ENCODE measurements at places on chromosomes 2 and 18.
A peak's percentile ranks its signal among the peaks of the same experiment; 100 is the strongest.

DNA sequence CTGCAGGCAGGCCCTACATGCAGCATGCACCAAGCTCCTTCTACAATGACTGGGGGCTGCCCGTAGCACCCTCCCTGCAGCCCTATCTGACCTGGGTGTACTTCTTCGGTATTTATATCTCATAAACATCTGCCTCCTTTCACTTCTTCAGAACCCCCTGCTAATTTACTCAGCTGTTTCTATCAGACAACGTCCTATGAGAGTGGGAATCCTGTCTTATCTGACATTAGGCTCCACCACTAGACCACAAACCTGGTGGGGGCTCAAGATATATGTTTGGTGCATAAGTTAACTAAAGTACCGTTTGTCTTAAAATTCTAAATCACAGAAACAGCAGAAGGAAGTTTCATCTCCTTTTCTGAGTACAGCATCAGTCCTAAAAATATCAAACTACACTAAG lies 10.6 kb downstream of the HSBP1L1 start:
- DNase-seq, result no peak

DNA sequence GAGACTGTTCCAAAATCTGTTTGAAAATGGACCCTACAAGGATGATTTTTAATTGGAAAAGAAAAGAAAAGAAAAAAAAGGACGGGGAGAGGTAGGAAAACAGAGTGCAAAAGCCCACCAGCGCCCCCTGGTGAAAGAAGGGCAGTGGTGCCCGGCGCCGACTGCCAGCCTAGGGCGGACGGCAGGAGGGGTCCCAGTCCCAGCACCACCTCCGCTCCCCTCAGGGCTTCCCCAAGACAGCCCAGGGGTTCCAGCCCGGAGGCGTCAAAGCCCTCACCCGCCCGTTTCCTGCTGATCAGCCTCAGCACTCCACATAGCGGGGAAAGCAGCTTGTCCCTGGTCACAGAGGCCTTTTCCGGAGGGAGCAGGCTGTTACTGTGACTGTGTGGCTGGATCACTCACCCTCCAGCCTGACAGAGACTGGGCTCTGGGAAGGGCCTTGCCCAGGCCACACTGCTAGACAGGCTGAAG lies 213.9 kb downstream of the TFCP2L1 start:
- DNase-seq, result peak; percentile 56

- no peak for DNase-seq
Measured at GRCh38 chr2:122221665-122222064, 466.2 kb downstream of the TSN start.

DNA sequence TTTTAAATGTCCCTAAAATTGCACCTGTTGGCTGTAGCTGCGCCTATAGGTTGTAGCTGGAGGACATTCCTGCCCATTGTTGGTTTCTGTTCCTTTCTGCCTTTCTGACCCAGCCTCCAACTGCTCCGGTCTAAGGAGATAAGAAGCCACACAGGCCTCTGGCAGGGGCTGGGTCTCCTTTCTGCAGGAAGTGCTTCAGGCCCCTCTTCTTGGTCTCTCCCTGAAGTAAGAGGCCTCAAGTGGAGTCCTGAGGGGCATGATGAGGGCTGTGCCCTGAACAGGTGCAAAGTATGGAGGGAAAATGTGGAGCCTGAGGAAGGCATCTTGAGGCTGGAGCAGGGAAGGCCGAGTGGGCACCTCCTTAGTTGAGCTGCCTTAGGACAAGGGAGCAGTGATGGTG lies 10.4 kb upstream of the SFTPB start:
- DNase-seq, result no peak

All from M059J (cell line).